CMK (cell line): ENCODE measurements at places on chromosomes 3 and 15.

DNA sequence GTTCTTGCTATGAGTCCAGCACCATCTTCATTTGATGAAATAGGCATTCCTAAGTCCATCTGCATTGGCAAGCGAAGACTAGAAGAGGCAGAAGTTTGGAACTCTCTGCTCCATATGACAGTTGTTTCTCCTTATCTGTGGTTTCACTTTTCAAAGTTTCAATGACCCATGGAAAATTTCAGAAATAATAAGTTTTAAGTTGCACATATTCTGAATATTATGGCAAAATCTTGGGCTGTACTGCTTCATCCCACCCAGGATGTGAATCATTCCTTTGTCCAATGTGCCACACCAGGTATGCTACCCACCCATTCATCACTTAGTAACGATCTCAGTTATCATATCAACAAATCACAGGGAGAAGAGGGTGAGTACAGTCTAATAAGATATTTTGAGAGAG is 647.9 kb downstream of the GRM7 start:
- DNase-seq, result no peak

GRCh38 chr15:32683906-32684584 is 33.8 kb upstream of the GREM1 start:
- DNase-seq, result no peak

DNA sequence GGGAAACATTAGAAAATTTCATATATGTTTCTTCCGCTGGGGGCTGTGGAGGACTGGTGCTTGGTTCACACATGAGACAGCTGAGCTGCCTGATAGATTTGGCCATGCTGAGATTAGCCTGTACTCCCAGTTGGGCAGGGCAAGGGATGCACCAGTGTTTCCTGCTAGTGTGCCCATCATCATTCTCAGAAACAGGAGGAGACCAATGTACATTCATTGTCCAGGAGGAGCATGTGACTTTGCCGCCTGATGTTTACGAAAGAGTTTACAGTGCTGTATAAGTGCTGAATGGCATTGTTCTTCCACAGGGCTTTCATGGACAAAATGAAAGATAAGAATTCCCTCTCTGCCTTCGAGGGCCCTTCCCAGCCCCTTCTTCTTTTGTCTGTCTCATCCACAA is 311.1 kb upstream of the THBS1 start:
- DNase-seq, result no peak

- DNase-seq, result no peak
Measured at GRCh38 chr15:38053776-38054175, 119.3 kb downstream of the TMCO5A start.

GRCh38 chr15:59689626-59690236 is 611 bp upstream of the BNIP2 start:
- DNase-seq, result peak; percentile 59

DNA sequence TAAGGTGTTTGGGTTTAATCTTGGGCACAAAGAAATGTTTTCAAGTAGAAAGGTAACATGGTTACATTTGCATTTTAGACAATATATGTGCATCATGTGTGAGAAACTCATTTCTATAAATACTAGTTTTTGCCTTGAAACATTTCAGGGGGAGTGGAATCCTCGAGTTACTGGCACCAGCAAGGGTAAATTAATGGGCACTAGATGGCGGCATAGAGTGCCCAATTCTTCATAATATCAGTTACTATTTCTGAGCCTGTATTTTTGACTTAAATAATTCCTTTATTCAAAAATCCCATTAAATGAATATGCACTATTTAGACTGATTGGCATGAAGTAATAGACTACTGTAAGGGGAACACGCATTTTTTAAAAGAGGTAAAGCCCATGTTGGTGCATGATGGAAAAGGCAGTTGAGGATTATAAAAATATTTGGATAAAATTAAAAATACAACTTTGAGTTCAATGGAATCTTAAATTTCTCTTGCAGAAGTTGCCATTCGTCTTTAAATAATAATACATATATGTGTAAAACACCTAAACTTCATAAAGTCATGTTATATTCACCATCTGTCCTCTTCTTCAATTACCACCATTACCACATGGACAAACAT is 106.3 kb downstream of the ZBTB20 start:
- DNase-seq, result no peak
